Activated gamma-delta T cell (primary cell): ENCODE measurements at places on chromosomes 1 and 21.

DNA sequence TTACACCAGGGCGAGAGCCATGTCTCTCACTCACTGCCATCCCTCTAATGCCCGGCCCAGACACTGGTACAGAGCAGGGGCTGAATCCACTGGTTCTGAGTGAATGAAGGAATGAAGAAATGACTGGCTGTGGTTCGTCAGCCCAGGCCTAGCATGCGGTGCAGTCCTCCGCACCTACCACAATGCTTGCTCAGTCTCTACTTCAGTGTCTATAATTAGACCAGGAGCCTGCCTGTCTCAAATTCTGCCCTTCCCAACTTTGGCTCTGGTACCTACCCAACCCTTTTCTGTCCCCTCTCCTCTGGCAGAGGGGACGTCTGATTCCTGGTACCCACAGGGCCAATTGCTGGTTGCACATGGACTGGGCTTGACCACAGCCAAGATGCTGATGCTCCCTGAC is 118.2 kb upstream of the GRIK3 start:
- no peak for DNase-seq

DNA sequence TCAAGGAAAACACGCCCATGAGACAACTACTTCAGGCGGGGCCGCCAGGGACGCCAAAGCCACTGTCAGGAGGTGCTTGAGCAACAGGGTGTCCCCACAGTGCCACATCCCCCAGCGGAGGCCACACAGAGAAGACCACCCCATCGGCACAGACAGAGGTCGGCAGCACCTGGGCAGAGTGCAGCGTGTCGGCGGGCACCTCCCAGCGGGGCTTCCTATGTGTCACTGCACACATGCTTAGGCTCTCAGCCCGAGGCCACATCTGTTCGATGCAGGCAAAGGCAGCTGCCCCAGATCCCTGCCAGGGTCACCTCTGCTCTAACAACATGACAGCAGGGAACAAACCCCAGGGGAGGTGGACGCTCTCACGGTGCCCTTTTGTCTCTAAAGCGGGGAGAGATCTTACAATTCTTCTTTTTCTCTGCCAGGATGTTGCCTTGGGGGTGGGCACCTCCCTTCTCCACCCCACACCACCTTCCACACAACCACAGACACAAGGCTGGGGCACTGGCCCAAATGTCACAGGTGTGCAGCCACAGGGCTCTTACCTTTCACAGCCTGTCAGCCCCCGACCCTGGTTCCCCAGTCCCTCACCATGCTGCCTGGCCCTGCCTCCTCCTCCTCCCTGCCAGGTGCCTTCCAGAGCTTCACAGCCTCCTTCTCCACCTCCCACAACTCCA is 4.2 kb downstream of the KRTAP10-8 start:
- DNase-seq = no peak

GRCh38 chr1:35264035-35264434 is 4.5 kb upstream of the ZMYM4 start:
- DNase-seq = no peak

GRCh38 chr1:17948594-17948993 is 159.0 kb upstream of the IGSF21 start:
- DNase-seq = no peak

- no peak for DNase-seq
Observed at GRCh38 chr1:178939338-178940067, 68.6 kb upstream of the ANGPTL1 start.

- no peak for DNase-seq
Observed at GRCh38 chr1:223864084-223864483, 18.3 kb upstream of the TP53BP2 start.

DNA sequence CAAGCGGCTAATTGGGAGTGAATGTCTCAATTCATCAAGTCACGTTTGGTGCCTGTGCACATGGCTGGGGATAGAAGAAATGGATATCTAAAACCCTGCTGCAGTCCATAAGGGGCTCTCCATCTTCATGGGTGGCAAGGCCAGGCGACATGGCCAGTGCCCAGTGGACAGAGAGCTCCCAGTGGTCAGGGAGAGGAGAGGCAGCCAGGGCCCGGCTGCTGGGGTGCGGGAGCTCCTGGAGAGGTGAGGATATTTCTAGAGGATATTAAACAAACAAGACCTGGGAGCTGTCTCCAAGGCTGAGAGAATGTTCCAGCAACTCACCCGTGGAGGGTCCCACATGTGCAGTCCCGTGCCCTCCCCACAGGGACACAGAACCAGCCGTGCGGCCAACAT is 368.8 kb upstream of the C1orf174 start:
- DNase-seq = no peak

DNA sequence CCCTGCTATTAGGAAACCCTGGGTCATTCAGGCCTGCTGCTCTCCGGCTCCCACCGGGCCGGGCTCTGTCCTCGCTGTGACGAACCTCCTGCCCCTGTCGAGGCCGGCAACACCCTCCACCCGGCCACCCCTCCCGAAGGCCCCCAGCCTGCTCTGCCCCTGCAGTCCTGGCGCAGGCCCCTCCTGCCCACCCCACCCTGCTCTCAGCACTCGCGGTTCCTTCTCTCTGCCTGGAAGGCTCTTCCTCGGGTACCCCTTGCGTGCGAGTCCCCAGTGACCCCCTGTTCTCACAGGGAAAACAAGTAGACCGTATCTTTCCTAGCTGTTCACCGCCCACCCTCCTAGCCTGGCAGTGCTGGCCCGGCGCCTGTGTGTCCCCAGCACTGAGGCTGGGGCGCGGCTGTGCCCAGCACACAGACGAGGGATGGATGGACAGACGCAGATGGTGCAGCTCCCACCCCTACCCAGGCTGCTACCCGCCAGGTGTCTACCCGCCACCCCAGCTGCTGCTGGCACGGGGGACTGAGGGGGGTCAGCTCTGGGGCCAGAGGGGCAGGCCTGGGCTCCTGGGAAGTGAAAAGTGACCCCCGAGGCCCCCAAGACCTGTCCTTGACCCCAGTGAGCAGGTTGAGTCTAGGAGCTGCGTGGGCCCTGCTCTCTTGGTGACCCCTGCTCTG is 3.1 kb upstream of the VWA1 start:
- no peak for DNase-seq

DNA sequence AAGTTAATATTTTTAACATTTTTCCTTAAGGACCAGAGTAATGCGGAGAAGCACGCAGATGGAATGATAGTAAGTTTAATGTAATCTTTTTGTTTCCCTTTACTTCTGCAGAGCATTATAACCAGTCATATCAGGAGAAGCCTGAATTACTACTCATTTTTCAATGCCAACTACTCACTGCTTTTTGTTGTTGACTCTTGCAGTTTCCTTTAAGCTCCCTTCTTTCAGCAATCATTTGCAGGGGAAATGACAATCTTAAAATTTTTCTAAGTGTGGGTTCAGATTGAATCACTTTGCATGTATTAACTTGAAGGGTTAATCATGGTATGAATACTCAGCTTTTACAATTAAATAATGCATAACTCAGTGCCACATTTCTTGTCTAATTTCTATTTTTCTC is 122.2 kb downstream of the NRDC start:
- no peak for DNase-seq
